Stimulated activated CD8-positive, alpha-beta memory T cell treated with anti-CD3 and anti-CD28 coated beads, Interleukin-7, amount 100 ng/mL, for 1 hour (primary cell): ENCODE measurements at places on chromosomes 3 and 15.

DNA sequence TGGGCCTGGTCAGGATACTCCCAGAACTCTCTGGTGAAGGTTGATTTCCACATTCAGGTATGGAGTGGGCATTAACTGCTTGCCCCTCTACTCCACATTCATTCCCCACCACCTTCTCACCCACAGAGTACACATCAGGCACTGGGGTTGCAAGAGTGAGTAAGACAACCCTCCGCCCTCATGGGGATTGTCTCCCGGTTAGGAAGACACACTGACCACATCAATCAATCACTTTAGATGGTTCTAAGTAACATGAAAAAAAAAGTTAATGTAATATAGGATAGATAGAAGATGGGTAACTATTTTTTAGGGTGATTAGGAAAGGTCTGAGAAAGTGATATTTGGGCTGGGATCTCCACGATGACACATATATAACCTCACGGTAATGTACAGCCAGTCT is 116.0 kb upstream of the NEO1 start:
- no peak for DNase-seq

GRCh38 chr3:104245261-104245660 is 1121.4 kb upstream of the ALCAM start:
- DNase-seq: no peak

- DNase-seq: no peak
Measured at GRCh38 chr3:65873028-65873427, 165.7 kb downstream of the MAGI1 start.

GRCh38 chr3:35383719-35384555 is 255.4 kb upstream of the ARPP21 start:
- DNase-seq: no peak

DNA sequence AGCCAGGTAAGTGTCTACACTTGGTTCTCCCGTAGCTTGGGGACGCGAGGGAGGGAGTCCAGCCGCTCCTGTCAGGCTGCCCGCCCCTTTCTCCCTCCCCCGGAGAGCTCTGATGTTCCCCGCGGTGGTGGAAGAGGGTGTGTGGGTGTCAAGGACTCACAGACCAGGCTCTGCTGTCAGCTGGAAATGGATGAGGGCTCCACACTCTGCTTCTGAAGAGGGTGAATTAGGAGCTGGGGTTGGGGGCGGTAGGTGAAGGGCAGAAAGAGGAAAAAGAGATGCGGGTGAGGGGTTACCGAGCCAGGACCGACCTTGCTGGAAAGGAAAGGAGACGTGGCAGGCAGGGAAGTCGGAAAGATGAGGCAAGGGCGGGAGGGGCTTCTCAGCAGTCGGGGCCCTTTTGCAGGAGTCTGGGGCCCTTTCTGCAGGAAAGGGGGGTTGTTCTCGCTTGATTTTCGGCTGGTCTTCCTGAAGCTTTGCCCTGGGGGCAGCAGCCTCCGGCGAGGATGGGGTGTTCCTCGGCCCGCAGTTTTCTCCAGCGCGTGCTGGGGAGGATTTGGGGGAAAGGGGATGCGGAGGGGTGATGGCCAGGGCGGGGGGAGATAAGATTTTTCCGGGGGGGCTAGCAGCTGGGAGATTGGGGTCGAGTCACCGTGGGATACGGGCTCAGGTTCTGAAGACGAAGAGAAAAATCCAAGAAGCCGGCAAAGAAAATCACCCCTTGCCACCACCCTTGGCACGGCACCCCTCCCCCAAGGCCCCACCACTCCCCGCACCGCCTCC is 602 bp upstream of the BAHD1 start:
- no peak for DNase-seq

- no peak for DNase-seq
Measured at GRCh38 chr3:167938516-167938915, 157.2 kb downstream of the GOLIM4 start.

- no peak for DNase-seq
Measured at GRCh38 chr3:139473155-139473771, 3.1 kb downstream of the RBP2 start.

DNA sequence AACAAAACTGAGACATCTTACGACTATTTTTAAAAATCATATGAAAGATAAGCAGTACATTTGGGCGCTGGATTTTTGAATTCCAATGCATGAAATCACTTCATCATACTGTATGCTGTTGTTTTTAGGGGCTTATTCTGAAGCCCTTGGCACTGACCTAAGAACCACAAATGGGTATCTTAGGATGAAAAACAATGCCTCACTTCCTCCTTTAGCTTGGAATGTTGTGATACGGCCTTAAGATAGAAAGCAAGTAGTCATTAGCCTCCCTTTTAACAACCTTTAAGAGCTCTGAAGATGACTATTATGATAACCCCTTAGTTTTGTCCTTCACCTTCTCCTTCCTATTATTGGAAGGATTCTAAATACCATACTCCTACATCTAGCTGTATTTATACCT is 289.8 kb downstream of the ARPP21 start:
- DNase-seq: no peak

DNA sequence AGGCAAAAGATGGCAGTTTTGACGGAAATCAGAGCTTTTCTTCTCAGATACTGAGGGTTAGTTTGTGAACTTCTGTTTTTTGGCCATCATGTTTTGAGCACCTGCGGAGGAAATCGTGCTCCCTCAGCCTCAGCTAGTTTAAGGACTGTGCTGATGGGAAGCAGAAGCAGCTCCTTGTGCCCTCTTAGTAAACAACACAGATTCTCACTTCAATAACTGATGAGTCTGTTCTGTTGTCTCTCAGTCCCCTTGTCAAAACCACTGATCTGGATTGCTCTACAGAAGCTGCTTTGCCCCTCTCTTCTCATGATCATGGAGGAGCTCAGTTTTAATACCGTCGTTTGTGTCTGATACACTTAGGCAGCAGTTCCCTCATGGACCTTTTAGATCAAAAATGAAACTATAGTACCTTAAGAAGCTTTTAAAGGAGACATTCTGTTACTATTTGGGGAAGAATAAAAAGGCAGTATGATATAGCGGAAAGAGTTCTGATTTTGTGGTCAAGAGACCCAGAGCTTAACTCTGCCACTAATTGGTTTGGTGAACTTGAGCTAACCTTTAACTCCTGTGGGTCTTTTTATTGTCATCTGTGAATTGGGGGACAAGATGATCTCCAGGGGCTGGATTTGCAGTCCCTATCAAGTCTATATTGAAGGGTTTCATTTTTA is 152.6 kb downstream of the BBX start:
- no peak for DNase-seq

GRCh38 chr3:124846189-124846588 is 41.0 kb downstream of the ITGB5 start:
- DNase-seq: no peak

DNA sequence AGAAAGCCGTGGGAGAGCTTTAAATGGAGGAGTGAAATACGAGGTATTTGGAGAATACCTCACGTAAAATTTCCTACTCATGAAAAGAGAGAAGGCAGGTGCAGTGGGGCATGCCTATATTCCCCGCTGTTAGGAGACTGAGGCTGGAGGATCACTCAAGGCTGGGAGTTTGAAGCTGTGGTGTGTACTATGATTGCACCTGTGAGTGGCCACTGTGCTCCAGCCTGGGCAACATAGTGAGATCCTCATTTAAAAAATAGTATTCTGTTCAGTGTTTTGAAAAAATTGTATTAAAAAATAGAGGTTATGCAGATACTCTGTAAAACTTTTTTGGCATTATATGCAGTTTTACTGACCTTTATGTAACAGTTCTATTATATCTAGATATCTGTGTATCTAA is 20.0 kb downstream of the UBE2E1 start:
- no peak for DNase-seq

DNA sequence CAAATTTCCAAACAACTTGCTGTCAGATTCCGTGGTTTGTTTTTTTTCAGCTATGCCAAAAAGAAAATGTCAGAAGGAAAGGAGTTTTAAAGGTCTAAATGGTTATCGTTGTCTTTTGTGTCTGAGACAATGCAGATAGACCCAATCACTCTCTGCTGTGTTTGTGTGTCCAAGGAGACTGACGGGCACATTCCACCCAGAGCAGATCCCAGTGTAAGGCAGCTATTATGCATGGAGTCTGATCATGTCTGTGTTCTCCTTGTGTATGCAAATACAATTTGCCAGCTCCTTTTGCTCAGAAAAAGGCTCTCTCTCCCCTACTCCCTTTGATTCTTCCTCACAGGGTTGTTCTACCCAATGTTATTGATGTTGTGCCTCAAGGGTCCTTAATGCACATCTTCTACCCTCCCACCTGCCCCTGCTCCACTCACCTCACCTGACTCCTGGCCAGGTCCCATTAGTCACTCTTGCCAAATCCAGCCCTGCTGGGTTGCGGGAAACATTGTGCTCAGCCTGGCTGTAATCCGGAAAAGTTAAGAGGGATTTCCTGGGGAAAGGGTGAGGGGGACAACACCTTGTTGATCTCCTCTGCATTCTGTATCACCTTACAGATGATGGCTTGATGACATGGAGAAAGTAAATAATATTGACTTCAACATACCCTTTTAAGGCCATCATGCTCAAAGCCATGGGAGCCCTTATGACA is 61.0 kb downstream of the OTOL1 start:
- no peak for DNase-seq

DNA sequence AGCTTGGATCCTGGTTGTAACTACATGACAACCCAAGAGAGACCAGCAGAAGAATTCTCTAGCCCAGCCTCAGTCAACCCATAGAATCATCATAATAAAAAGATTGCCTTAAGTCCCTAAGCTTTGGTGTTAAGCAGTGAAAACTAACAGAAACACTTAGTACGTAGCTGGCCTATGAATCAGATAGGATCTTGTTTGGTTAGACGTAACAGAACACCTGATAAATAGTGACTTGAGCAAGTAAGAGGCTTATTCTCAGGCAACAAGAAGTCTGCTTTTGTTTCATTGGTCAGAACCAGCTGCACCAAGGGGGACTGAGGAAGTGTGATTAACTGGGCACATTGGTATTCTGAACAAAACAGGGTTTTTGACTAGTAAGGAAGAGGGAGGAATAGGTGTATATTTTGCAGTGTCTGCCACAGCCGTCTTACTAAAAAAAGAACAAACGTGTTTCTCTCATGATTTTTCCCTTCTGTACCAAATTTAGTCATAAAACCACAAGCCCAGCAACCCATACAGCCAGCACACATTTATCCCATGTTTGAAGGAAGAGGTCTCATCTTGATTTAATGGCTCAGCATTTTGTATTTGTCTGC is 53.3 kb upstream of the GLCE start:
- DNase-seq: no peak

- no peak for DNase-seq
Measured at GRCh38 chr3:177816667-177817208, 619.5 kb upstream of the TBL1XR1 start.

DNA sequence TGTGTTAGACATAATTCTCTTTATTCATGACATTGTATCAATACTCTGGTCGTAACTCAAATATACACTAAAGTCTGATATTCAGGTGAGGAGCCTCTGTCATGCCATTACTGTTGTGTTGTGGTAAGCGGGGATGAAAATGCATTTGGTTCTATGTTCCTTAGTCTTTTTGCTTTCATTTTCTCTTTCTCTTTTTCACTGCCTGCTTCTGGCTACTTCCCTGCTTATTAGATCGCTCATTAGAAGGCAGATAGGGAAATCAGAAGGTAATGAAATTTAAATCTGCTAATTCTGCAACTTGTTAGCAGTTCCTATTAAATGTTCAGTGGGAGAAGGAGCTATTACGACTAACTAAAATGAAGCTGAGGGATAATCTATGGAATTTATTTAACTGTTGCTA is 345.0 kb downstream of the GRM7 start:
- DNase-seq: no peak

GRCh38 chr3:132556508-132557159 is 40.4 kb upstream of the ACKR4 start:
- DNase-seq: no peak

GRCh38 chr3:177602601-177603147 is 405.4 kb upstream of the TBL1XR1 start:
- no peak for DNase-seq

DNA sequence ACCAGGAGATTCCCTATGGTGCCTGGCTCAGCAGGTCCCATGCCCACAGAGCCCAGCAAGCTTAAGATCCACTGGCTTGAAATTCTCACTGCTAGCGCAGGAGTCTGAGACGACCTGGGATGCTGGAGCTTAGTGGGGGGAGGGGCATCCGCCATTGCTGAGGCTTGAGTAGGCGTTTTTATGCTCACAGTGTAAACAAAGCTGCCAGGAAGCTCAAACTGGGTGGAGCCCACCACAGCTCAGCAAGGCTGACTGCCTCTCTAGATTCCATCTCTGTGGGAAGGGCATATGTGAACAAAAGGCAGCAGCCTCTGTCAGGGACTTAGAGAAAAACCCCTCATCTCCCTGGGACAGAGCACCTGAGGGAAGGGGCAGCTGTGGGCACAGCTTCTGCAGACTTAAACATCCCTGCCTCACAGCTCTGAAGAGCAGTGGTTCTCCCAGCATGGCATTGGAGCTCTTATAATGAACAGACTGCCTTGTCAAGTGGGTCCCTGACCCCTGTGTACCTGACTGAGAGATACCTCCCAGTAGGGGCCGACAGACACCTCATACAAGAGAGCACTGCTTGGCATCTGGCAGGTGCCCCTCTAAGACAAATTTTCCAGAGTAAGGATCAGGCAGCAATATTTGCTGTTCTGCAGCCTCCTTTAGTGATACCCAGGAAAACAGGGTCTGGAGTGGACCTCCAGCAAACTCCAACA is 231.5 kb upstream of the SETMAR start:
- no peak for DNase-seq

DNA sequence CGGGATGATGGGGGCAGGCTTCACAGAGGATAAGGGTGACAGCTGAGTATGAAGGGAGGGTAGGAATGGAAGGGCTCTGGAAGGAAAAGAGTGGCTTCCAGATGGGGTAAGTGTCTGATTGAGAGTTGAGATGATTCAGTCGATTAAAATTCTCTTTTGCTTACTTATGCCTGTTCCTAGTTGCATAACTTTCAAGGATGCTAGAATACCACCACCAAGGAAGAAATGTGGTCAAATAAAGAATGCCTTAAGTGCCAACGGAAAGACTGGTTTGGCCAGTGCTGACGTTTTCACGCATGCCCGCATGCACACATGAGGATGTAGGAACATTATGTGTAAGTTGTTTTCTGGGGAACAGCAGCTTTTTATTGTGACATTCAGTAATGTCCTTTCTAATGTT is 263.4 kb upstream of the WNT5A start:
- DNase-seq: no peak

GRCh38 chr3:126274735-126275619 is 82.2 kb downstream of the KLF15 start:
- no peak for DNase-seq

GRCh38 chr3:131540143-131540542 is 37.4 kb upstream of the MRPL3 start:
- no peak for DNase-seq

- DNase-seq: peak; percentile 12
Measured at GRCh38 chr3:194487289-194488054, 670 bp upstream of the ATP13A3 start.

GRCh38 chr3:72259755-72260587 is 475.0 kb upstream of the PROK2 start:
- no peak for DNase-seq

GRCh38 chr15:94348084-94348483 is 116.7 kb downstream of the MCTP2 start:
- DNase-seq: no peak
